ENCODE measurements at places on chromosomes 3 and 15.
A peak's percentile ranks its signal among the peaks of the same experiment; 100 is the strongest.

DNA sequence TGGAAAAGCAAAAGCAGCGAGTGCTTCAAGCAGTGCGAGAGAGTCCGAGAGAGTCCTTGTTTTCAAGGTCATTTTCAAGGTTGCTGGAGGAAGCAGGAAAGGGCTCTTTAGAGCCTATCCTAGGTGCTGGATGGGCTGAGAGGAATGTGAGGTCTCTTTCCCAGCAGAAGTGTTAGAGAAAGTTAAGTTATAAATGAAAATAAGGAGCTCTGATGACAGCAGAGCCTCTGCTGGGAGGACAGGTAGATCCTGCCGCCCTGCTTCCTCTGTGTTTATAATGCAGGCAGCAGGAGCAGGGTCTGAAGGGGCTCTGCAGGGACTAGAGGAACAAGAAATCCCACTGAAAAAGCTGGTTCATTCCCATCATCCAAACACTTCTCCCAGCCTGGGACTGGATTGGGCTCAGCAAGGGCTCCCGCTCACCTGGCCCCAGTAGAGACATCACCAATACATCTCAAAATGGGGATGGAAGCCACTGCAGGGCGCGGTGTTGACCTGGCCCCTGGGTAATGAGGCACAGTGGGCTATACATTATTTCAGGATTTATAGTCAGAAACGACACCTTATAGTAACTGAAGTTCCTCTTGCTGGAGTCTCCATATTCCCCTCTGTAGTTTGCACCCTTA, 41.5 kb upstream of the RAB6B start:
- no peak for DNase-seq

- no peak for DNase-seq
These were observed 29.3 kb upstream of the MEF2A start for GRCh38 chr15:99536422-99537040.

DNA sequence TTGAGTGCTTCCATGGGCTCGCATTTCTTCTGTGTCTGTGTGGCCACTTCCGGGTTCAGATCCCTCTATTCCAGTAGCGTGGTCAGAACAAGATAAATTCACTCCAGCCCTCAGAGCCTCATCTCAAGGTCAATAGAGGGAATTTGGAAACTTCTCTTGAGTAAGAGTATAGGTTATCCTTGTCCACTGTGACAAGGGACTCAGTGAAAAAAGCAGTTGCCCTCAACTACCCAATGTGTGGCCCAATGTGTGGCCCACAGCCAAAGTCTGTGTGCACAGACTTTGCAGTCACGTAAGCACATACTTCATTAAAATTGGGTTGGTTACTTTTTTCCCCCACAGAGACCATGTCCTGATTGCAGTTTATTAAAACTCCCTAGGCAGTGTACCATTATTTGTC, 305.6 kb upstream of the SEMA6D start:
- DNase-seq: no peak

DNA sequence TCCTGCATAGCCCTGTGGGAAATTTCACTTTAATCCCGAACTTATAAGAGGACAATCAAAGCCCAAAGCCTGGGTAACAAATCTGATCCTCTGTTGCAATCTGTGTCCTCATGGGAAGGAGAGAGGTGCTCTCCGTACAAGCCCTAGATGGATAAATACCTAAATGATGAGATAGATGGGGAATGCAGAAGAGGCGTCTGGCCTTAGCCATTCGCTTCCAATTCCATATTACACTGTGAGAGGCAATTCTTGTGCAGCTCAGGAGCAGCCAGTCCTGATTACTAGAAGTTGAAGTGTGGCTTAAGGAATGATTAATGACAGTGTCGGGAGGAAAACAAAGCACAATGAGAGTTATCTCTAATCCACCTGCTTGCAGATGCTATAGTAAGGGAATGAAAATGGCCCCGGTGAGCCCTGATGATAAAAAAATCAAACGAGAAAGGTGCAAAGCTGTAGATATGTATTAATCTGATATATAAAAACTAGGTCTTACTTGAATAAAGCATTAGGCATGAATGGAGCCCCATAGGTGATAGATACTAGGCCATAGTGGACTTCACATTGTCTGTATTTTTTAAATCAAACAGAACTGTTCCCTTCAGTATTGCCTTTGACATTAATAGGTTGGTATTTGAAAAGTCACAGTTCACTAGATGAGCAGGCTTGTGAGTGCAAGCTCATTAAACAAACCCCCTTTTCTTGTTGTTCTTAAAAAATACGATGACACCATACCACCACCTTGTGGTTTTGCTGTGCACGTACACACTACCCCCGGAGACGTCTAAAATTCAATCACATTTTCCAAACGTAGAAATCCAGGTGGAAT, 54.2 kb upstream of the TMCO5A start:
- peak; percentile 43 for DNase-seq

- DNase-seq: no peak
These were observed 10.1 kb upstream of the FSTL1 start for GRCh38 chr3:120460862-120461261.

GRCh38 chr3:173690542-173691180, 293.1 kb downstream of the NLGN1 start:
- no peak for DNase-seq

DNA sequence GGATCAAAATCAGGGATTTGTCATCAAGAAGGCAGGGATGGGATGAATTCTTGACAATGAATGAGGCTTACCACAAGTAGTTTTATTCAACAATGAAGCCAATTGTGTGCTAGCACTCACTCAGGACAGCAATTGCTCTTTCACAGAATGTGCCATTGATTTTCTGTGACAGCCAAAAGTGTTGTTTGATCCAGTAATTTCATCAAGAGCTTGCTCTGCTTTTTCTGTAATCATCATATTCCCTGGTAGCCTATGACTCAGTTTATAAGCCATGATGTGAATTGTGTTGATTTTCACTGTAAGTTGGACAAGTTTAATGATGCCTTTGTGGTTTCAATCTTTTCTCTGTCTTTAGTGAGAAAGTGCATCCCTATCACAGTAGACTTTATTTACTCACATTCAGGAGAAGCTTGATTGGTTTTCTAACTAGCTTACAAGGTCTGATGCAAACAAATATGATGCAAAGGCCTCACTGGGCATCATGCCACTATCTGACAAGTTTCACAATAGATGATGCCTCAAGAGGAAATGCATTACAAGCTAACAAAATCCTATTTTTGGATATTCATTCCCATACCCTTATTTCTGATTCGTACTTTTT, 13.6 kb upstream of the CSRNP1 start:
- DNase-seq: peak; percentile 67

DNA sequence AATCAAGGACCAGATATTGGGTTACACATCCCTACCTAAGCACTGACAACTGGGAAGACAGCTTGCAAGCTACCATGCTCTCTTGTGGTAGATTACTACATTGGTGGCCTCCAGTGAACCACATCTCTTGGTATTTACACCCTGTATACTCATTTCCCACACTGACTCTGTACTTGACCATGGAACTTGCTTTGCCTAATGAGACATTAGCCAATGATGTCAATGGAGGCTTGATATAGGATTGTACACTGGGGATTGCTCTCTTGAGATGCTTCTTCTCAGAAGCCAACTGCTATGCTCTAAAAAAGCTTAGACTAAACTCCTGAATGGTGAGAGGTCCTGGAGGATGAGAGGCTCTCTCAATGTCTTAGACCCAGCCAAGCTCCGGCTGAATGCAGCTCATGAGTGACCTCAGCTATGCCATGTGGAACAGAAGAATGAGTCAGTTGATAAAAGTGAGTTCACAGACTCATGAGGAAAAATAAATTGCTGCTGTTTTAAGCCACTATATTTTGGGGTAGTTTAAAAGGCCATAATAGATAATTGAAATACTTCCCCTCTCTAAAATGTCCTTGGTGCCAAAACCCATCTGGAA, 61.5 kb upstream of the GALNT15 start:
- no peak for DNase-seq

DNA sequence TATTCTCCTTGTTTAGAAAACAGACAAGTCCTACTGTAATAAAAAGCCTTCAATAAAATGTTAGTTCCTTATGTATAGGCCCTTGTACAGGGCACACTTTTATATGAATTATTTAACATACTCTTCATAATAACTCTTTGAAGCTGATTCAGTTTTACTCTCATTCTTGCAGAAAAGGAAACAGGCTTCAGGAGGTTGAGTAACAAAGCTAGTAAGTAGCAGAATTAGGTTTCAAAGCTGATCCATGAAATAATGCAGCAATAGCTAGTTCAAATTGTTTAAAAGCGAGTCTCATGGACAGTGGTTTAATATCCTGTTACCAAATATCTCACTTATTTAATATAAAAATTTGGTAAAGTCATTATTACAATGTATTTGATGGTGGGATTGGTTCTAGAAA, 25.0 kb downstream of the TCF12 start:
- no peak for DNase-seq

- DNase-seq: no peak
These were observed 209.5 kb downstream of the SATB1 start for GRCh38 chr3:18215639-18216038.

- no peak for DNase-seq
These were observed 5.8 kb upstream of the PLD1 start for GRCh38 chr3:171815973-171816595.

DNA sequence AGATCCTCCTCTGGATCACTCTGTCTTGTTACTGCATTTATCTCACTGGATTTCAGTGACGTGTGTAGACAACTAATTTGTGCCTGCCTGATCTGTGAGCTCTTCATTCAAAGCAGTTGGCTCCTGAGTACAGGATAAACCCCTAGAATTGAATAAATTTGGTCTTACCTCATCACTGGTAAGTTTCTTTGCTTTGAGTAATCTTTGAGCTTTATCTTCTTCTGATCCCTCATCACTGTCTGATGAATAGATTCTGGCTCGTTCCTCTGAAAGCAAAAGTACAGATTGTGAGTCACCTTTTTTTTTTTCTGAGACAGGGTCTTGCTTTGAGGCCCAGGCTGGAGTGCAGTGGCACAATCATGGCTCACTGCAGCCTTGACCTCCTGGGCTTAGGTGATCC, 24.5 kb downstream of the LEO1 start:
- no peak for DNase-seq

All from hematopoietic multipotent progenitor cell treated with erythropoietin and hydrocortisone succinate and interleukin-3 and kit ligand, for 6 days (in vitro differentiated cells).